ENCODE measurements at places on chromosomes 1 and 21. TPM values are rescaled to one million over a fixed set of nuclear protein-coding genes. Genes with fewer than 3 reads are reported as not detected.

- no peak overlapping the region for H3K4me3 ChIP-seq
- DNase-seq: no peak
- no peaks in the 10 kb centered on the region for H3K27me3 ChIP-seq
- no peaks in the 10 kb centered on the region for H3K36me3 ChIP-seq
Measured at GRCh38 chr21:45638707-45639106, 4.8 kb upstream of the PCBP3 start.

- H3K27ac ChIP-seq: no peak overlapping the region
- DNase-seq: no peak
- no peaks in the 10 kb centered on the region for H3K4me1 ChIP-seq
- H3K36me3 ChIP-seq: no peaks in the 10 kb centered on the region
- no peak overlapping the region for H3K4me3 ChIP-seq
Measured at GRCh38 chr1:223217781-223218180, 74.7 kb upstream of the TLR5 start.

The ARF1 gene
- total RNA-seq: 389 TPM

The SPRR2G gene
- not detected for total RNA-seq

The HES4 gene
- total RNA-seq: 74.7 TPM

All from esophagus muscularis mucosa (tissue), 4 donors.